ENCODE measurements at places on chromosomes 3 and 15.
A peak's percentile ranks its signal among the peaks of the same experiment; 100 is the strongest.

GRCh38 chr3:102608875-102609274, 174.1 kb downstream of the ZPLD1 start:
- no peak for DNase-seq

DNA sequence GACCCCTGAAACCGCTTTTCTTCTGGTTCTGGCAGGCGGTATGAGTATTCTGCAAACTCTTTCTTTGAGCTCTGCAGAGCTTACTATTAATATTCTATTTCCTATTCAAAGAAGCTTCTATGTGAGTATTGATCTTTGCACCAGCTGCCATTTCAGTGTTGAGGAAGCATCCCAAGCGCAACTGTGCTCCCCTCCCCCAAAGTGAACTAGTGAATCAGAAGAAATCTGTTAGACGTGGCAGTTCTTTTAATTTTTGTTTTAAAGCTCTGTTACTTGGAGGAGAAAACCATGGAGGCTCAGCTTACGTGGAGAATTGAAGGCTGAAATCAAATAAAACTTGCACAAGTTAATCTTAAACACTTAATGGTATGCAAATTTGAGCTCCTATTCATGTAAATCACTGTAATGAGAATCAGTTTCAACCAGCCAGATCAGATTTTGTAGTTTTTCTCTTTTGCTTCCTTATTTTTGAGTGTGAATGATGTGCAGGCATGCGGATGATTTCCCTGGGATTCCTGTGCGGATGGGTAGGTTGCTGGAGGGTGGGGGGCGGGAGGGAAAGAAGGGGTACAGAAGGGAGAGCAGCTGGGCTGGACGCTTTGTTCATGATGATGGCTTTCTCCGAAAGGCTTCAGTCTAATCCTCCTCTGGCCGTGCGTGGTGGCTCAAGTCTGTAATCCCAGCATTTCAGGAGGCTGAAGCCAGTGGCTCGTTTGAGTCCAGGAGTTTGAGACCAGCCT, 16.1 kb upstream of the AGBL1 start:
- DNase-seq: no peak

- DNase-seq: no peak
Observed at GRCh38 chr3:11826628-11827265, 19.9 kb downstream of the TAMM41 start.

GRCh38 chr15:80788536-80788935, 9.4 kb downstream of the CEMIP start:
- no peak for DNase-seq

- no peak for DNase-seq
Observed at GRCh38 chr3:179961071-179961702, 75.5 kb downstream of the PEX5L start.

- DNase-seq: no peak
Observed at GRCh38 chr15:76802411-76802810, 102.7 kb downstream of the SCAPER start.

DNA sequence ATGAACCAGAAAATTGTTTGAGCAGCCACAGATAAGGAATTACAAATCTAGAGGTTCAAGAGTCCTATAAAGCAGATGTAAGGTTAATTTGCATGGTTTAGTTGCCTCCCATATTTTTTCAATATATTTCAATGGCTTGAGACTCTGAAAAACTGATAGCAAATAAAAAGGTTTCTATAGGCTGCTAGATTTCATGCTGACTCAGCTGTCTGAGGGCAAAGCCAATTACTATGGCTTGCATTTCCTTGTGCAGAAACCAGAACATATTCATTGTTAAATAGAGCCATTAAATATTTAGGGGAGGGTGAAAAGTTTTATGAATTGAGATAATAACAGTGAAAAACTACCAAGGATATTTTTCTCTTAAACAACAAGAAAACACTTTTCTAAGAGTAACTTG, 278.1 kb upstream of the CADM2 start:
- no peak for DNase-seq

DNA sequence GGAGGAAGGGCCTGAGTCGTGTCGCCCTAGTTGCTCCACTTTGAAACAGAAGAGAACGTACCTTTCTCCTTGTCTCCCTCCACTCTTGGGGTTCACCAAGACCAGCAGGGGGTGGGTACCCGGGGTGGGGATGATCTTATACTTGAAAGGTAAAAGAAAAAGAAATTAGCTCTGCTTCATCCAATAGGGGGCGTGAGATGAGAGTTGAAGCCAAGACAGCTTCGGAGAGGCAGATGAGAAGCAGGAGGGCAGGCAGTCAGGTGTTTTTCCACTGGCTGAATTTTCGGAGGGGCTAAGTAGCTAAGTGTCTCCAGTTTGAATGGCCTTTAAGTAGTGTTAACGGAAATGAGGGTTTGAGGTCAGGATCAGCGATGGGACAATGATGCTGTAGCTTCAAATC, 100.4 kb downstream of the DGKG start:
- peak; percentile 18 for DNase-seq

DNA sequence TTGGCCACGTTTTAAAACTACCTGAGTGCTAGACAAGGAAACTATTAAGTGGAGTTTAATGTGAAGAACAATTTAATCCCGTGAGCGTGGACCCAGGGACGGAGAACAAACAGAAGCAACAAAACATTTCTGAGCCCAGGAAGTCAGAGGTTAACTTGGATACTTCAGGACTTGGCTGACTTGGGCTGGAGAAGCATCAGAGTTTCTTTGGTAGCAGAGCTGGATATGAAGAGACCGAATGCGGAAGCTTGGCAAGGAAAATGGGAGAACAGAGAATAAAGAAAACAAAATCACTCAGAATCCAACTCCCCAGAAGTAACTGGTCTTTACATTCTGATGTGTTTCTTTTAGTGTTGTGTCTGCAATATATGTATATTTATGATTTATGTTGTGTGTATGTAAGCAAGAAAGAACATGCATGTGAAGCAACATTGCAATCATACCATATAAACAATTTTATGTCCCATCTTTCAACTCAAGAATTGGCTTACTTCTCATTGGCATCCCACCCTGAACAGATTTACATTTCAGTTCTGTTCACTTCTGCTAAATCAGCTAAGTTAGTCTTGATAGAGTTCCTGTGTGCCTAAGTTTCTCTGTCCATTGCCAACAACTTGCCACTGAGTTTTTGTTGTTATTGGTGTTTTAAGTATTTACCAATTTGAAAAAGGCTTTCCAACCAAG, 17.2 kb upstream of the PLOD2 start:
- DNase-seq: no peak

DNA sequence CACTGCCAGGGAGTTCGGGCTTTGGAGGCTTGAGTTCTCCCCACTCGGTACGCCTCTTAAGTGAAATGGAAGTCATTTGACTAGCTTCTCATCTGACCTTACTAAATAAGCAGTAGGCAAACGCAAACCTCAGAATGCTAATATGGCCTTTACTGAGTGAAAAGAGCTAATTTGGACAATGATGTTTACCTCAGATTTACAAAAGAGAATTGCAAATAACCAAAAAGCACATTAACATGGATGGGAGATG, 1.6 kb upstream of the RNU6-1 start:
- DNase-seq: no peak

DNA sequence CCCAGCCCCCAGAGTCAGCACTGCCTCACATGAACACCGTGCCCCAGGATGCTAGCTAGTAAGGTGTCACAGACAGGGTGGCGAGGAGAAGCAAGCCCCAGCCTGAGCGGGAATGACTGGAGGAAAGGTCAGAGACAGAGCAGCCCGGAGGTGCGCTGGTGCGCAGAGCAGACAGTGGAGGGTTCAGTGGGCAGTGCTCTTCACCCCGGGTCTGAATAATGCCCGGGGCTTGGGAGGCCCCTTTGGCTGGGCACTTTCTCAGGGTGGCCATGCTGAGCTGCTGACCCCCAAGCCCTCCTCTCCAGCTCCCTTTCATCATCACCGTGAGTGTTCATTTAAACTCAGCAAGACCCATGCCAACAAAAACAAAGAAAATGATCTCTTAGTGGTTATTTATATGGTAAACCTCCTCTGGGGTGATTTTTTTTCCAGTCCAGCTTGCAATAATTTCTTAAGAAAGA, 110.8 kb downstream of the VGLL4 start:
- DNase-seq: peak; percentile 27

GRCh38 chr15:35838424-35839111, 292.6 kb upstream of the DPH6 start:
- DNase-seq: no peak

DNA sequence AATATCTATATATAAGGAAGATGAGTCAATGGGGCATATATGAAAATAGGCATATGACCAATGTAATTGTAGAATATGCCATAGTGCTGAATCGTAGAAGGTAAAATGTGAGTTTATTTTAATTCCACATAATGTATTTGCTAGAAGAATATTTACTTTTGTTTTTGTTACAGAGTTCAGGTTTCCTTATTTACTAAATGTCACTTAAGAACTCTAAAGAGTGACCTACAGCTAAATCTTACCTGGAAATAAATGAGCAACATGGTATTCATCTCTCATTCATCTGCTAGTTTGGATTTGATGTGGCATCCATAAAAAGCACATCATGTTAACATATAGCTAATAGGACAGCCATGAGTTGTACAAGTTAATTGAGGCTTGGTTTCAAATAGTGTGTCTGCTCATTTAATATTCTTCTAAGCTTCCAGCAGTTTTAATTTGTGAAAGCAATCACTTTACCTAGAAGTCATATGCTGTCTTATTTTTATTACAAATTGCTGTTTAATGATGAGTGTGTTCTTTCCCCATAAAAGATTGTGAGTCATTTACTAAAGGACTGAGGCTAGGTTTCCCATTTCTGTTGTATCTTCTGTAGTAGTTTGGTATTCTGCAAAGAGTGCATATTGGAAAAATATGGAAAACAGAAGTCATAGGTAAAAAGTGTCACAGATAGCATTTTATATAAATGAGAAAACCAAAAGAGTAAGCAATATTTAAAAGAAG, 222.1 kb upstream of the POU1F1 start:
- DNase-seq: no peak

- no peak for DNase-seq
Observed at GRCh38 chr3:141181196-141181595, 50.4 kb upstream of the PXYLP1 start.

DNA sequence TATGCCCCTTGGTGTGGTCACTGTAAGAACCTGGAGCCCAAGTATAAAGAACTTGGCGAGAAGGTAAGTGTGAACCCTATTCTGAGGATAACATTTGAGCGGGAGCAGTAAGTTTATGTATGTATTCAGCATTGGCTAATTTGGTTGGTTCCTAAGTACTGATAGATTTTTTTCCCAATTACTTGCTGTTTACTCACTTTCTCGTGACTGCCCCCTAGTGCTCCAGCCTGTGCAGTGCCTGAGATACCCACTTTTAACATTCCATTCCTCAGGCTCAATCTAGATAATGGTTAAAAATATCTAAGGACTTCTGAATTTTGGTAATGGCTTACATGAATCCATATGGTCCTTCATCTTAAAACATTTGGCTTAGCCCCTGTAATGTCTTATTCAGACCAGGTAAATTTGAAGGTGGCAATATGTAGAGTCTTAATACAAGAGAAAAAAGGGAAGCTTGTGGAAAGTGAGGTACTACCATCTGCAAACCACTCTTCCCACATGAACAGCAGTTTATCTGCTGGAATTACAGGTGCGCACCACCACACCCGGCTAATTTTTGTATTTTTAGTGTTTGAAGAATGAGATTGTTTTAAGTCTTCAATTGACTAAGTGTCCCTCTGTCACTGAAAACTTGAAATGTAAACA, 7.1 kb downstream of the ELL3 start:
- DNase-seq: peak; percentile 79

DNA sequence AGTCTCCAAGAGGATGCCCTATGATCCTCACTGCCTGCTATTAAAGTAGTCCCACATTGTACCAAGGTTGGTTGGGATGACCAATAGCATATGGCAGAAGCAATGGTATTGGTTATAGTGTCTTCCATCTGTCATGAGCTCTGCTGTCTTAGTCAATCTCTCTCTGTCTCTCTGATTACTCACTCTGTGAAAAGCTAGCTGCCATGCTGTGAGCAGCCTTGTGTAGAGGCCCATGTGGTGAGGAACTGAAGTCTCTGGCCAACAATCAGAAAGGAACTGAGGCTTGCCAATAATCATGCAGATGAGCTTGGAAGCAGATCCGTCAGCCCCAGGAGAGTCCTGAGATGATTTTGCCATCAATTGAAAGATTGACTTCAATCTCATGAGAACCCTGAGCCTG, 60.3 kb upstream of the CFAP161 start:
- no peak for DNase-seq

GRCh38 chr3:78481050-78481449, 1286.7 kb downstream of the ROBO1 start:
- no peak for DNase-seq

GRCh38 chr3:137738710-137739109, 25.4 kb upstream of the SOX14 start:
- no peak for DNase-seq

- DNase-seq: no peak
Observed at GRCh38 chr15:59063042-59063441, 41.9 kb upstream of the CCNB2 start.

GRCh38 chr3:10941972-10942371, 50.6 kb upstream of the SLC6A1 start:
- DNase-seq: peak; percentile 52

DNA sequence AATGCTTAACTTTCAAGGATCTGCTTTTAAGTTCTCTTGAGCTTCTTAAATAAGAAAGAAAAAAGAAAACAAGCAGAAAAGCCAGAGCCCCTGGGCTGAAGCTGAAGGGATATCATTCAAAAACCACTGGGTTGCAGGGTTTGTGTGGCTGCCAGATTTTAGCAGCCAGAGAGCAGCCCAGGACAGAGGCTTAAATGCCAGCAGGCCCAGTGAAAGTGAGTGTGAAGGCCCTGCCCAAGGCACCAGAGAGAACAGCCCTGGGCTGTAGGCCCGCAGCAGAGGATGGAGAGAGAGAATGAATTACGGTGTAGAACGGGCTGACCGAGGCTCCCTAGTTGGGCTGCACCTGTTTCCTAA, 106.3 kb upstream of the BOC start:
- DNase-seq: no peak

- no peak for DNase-seq
Observed at GRCh38 chr3:62670351-62670750, 204.9 kb downstream of the CADPS start.

DNA sequence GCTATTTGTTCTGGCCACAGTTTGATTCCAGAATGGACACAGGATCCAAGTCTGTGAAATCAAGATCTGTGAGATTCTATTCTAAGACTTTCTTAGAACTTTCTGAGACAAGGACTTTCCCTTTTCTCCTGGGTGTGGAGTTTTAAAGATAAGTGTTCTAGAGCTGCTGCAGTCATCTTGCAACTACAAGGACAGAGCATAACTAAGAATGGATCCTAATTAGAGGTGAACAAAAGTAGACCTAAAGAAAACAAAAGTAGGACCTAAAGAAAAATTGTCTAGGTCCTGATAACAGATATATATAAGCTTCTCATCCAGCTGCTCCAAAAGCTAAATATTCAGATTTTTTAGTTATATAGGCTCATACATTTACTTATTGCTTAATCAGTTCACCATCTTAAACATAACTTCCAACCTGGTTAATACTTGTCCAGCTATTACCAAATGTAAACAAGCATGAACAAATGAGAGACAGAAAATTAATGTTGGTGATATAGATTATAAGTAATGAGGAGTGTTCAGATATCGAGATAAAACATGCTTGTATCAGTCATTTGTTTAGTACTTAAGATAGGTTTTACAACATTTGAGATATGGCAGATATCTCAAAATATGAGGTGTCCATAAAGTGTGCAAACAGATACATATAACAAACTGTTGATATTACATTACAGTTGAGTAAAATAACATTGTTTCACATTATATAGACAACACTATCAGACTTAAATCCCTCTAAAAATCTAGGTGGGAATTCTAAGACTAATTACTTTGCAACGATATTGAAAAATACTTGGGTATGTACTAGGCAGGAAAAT, 75.1 kb downstream of the CD200 start:
- no peak for DNase-seq
